ENCODE measurements at places on chromosomes 2 and 18. TPM values are rescaled to one million over a fixed set of nuclear protein-coding genes. Genes with fewer than 3 reads are reported as not detected.
A peak's percentile ranks its signal among the peaks of the same experiment; 100 is the strongest.

The VIT gene
- not detected for total RNA-seq

The LNPK gene
- 36.4 TPM for total RNA-seq

The AGXT gene
- not detected for total RNA-seq

The KCNF1 gene
- total RNA-seq = 1.1 TPM

The SLC9A4 gene
- not detected for total RNA-seq

The ERBB4 gene
- total RNA-seq = 10.2 TPM

The PTPRN gene
- 3.2 TPM for total RNA-seq

The SOWAHC gene
- total RNA-seq = 10.4 TPM

The HOXD13 gene
- total RNA-seq = not detected

The PKDCC gene
- total RNA-seq = 74.4 TPM

The XDH gene
- total RNA-seq = 1.5 TPM

The CLEC4F gene
- not detected for total RNA-seq

The GALR1 gene
- total RNA-seq = not detected

The WNT10A gene
- total RNA-seq = not detected

The ALKAL2 gene
- total RNA-seq = 0.63 TPM

The SFTPB gene
- total RNA-seq = not detected

The SMYD1 gene
- not detected for total RNA-seq

GRCh38 chr18:7635948-7636347 lies 68.8 kb downstream of the PTPRM start:
- no peak overlapping the region for H3K27ac ChIP-seq
- H3K4me1 ChIP-seq = no peaks in the 10 kb centered on the region
- H3K36me3 ChIP-seq = no peaks in the 10 kb centered on the region
- no peak for DNase-seq

DNA sequence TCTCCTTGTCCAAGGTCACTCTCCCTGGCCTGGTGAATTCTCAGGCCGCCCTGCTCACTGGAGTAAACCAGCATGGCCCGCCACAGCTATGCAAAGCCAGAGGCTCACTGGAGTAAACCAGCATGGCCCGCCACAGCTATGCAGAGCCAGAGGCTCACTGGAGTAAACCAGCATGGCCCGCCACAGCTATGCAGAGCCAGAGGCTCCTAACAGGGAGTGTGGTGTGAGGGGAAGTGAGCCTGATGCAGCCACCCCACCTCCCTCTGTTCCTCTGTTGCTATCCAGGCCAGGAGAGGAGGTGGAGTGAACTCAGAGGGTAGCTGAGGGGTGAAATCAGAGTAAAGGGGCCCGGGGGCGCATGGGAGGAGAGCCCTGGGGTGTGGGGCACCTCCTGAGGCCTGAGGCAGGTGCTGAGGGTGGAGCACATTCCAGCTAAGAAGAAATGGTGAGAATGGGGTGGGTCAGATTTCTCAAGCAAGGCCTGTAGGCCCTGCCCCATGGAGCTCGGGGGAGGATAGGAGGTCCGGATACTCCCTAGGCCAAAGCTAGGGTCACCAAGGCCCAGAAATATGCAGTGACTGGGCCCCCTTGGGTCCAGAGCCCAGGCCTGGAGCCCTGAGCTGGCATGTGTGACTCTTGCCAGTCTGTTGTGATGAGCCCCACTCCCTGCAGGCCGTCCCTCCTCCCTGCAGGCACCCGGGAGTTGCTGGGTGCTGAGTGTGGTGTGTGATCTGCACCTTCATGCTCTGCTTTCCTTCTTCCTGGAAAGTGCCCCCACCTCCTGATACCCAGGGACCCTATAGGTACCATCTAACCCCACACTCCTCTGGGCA lies 1.5 kb downstream of the ATP6V1B1 start:
- peaks cover 7% of the 10 kb centered on the region for H3K27me3 ChIP-seq
- DNase-seq = no peak
- H3K4me3 ChIP-seq = no peak overlapping the region
- H3K27ac ChIP-seq = no peak overlapping the region

DNA sequence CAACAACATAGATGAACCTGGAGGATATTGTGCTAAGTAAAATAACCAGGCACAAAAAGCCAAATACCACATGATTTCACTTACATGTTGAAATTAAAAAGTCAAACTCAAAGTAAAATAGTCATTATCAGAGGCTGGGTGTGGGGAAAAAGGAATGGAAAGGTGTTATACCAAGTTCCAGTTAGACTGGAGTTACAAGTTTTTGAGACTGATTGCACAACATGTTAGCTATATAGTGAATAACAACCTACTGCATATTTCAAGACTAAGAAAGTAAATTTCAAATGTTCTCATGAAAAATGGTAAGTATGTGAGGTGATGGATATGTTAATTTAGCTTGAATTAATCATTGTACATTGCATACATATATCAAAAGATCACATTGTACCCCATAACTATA lies 116.8 kb upstream of the HNMT start:
- H3K4me1 ChIP-seq = no peaks in the 10 kb centered on the region
- H3K27me3 ChIP-seq = peaks cover 2% of the 10 kb centered on the region
- H3K4me3 ChIP-seq = no peak overlapping the region
- H3K27ac ChIP-seq = no peak overlapping the region

GRCh38 chr18:58452454-58453166 lies 176.3 kb downstream of the ALPK2 start:
- H3K4me1 ChIP-seq = peaks cover 27% of the 10 kb centered on the region
- H3K27me3 ChIP-seq = no peaks in the 10 kb centered on the region
- no peak overlapping the region for H3K4me3 ChIP-seq
- H3K27ac ChIP-seq = no peak overlapping the region
- H3K36me3 ChIP-seq = no peaks in the 10 kb centered on the region
- DNase-seq = no peak

- peaks cover 9% of the 10 kb centered on the region for H3K4me1 ChIP-seq
- H3K27me3 ChIP-seq = no peaks in the 10 kb centered on the region
Observed at GRCh38 chr18:22015156-22015555, 154.2 kb upstream of the GATA6 start.

DNA sequence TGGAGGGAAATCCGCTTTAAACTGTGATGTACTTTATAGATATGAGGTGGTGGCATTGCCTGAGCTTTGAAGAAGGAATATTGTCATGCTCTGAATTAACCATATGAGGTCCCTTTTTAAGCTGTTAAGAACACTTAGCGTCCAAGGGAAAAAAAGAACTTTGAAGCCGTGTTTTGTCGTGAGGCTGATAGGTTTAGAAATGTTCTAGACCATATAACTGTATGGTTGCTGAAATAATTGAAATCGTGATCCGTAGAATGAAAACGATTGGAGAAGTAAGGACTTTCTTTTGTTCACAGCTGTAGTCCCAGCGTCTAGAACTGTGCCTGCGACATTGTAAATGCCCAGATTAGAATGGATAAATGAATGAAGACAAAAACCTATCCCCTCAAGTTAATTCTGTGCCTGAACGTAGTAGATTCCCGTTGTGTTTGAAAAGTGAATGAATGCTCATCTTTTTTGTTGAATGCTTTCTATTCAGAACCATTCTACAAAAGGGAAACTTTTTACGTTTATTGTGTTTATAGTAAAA lies 1.5 kb downstream of the SMCHD1 start:
- H3K4me1 ChIP-seq = peaks cover 27% of the 10 kb centered on the region
- no peak for DNase-seq
- H3K27me3 ChIP-seq = peaks cover 20% of the 10 kb centered on the region
- peaks cover 6% of the 10 kb centered on the region for H3K36me3 ChIP-seq

GRCh38 chr2:182473635-182474034 lies 46.8 kb upstream of the PDE1A start:
- peaks cover 5% of the 10 kb centered on the region for H3K4me1 ChIP-seq
- H3K4me3 ChIP-seq = no peak overlapping the region
- no peak for DNase-seq
- no peaks in the 10 kb centered on the region for H3K27me3 ChIP-seq

DNA sequence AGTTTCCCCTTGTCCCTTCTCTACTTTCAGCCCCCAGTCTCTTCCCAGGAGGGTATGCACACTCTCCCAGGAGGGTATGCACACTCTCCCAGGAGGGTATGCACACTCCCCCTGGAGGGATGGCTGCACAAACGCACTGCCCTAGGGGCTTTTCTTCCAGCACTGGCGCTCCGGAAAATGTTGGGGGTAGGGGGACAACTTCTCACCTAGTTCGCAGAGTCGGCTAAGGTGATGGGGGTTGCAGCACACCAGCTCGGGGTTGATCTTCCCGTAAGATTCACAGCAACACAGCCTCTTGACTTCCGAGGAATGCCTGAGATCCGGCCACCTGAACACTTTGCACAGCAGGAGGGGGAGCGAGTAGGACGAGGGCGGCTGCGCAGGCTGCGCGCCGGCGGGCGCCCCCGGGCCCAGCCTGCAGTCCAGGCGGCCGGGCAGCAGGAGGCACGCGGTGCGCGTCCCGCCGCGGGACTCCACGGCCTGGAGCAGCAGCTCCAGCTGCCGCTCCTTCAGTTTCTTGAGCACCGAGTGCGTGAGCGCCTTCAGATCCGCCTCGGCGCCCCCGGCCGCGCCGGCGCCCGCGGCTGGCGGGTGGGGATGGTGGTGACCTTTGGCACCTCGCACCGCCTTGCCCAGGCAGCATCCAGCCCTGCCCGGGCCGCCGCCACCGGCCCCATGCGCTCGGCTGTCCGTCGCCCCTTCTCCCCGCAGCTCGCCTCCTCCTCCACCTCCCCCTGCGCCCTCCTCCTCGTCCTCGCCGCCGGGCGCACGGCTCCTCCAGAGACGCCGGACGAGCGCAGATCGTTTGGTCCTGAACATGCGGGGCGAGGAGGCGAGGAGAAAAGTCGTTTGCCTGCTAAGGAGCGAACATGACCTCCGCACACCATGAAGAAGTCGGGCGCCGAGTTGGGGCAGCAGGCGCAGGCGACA lies 894 bp downstream of the SMAD7 start:
- H3K27me3 ChIP-seq = peaks cover 60% of the 10 kb centered on the region
- no peak overlapping the region for H3K27ac ChIP-seq
- H3K36me3 ChIP-seq = no peaks in the 10 kb centered on the region
- H3K4me3 ChIP-seq = peak overlapping the region; percentile 96
- peaks cover 45% of the 10 kb centered on the region for H3K4me1 ChIP-seq

GRCh38 chr18:32909798-32910561 lies 137.2 kb upstream of the KLHL14 start:
- DNase-seq = no peak
- no peak overlapping the region for H3K4me3 ChIP-seq
- H3K27ac ChIP-seq = no peak overlapping the region
- H3K4me1 ChIP-seq = peaks cover 35% of the 10 kb centered on the region
- H3K27me3 ChIP-seq = no peaks in the 10 kb centered on the region
- peaks cover 3% of the 10 kb centered on the region for H3K36me3 ChIP-seq

GRCh38 chr2:174020926-174021662 lies 55.9 kb upstream of the SP3 start:
- DNase-seq = no peak
- peaks cover 38% of the 10 kb centered on the region for H3K4me1 ChIP-seq
- no peak overlapping the region for H3K4me3 ChIP-seq
- H3K36me3 ChIP-seq = no peaks in the 10 kb centered on the region

- peak; percentile 52 for DNase-seq
- peaks cover 2% of the 10 kb centered on the region for H3K36me3 ChIP-seq
Observed at GRCh38 chr2:170716851-170717598, 1.9 kb downstream of the SP5 start.
